ENCODE measurements at places on chromosomes 12 and 14.

- peak; percentile 64 for DNase-seq
Measured at GRCh38 chr14:34714320-34715126, at the start of gene CFL2. TSS of gene CFL2 (minus strand) at chr14:34714593. CDS start at chr14:34714540, 53 bp downstream.

DNA sequence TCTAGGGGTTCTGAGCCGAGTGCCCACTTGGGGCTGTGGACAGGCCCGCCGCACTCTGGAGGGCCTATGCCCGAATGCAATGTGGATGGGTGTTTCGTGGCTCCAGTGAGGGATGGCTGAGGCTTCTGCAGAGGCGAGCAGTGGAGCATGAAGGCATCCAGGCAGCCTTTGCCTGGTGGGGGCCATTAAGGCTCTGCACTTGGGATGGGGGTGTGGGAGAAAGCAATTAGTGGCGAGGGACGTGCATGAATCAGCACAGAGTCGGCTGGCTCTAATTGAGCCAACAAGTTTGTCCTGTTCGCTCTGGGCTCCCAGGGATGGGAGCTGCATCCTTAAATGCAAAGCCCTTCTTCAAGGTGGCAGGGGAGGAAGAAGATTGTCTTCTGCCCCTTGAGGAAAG lies 346.9 kb upstream of the FKBP4 start:
- no peak for DNase-seq

- peak; percentile 45 for DNase-seq
Measured at GRCh38 chr12:109264095-109264942, 44.8 kb downstream of the FOXN4 start.

GRCh38 chr14:25516838-25517237 lies 466.9 kb upstream of the STXBP6 start:
- no peak for DNase-seq

DNA sequence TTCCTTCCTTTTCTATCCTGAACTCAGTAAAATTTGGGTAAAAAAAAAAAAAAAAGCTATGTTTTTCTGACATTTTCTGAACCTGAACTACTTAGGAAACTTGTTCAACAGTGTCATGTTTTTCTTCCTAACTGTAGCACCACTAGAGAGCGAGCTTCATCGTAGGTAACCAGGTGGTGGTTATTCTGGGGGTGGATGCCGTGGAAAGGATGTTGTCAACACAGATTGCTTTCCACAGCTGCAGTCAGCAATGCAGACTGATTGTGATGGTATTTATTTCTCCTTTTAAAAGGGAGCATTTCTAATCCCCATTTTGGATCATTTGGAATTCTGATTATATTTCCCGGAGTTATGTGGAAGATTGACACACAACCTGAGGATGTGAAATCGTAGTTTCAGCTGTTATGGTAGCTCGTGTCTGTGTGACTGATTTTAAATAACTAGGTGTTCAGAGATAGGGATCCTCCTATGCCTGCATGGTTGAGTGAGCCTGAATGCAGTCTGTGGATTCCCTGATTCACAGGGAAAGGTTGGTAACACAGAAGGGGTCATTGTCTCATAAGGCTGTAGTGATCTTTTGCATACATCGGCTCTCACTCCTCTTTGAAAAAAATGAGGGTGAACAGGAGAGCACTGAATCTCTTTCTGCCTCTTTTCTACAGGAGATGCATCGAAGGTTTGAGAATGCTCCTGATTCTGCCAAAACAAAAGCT lies 113.2 kb downstream of the ERC1 start:
- no peak for DNase-seq

- no peak for DNase-seq
Measured at GRCh38 chr14:35818346-35819115, 7.6 kb upstream of the BRMS1L start.

DNA sequence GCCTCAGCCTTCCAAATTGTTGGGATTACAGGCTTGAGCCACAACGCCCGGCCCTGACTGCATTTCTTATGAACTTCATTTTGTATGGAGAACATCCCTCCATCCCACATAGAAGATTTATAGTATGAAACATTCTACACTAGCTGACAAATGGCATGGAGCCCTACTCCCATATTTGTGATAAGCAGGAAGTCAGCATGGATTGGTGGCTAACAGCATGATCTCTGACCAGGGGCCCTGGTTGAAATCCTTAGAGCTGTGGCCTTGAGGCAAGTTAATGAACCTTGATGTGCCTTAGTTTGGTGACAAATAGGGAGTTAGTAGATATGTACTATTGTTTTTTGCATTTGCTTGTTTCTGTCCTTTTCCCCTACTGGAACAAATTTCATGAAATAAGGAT lies 12.3 kb downstream of the IFI27L1 start:
- no peak for DNase-seq

DNA sequence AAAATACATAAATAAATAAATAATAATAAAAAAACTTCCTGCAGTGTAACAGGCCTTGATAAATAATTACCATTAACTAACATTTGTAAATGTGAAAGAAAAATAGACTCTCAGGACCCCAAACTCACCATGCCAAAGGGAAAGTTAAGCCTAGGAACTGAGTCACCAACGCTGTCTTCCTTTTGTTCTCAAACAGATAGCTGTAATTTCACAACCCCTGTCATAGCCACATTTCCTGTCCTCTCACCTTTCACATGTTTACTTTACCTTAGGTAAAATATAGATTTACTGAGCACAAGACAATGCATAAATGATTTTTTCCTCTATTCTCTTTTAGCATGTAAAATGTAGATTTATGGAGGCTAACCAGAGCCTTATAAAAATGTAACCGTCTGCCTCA lies 35.9 kb upstream of the CHST11 start:
- no peak for DNase-seq

DNA sequence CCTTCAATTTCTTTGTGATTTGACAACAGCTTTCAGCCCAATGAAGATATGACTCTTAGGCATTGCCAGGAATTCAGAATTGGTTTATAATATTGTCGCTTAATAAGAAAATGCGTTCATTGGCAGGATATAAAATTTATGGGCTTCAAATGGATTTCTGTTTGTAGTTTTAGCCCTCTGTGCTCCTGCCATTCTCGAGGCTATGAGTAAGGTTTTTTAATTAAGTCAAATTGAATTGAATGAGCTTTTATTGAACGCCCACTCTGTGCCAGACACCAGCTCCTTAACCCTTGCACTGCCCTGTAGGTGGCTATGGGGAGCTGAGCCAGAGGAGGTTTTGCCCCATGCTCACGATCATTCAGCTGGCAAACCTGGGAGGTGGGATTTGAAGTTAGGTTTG lies 115.1 kb downstream of the SLC25A47 start:
- no peak for DNase-seq

- peak; percentile 5 for DNase-seq
Measured at GRCh38 chr14:22159957-22160356, 429.1 kb downstream of the DAD1 start.

GRCh38 chr12:18576104-18576626 lies 161.6 kb downstream of the PLCZ1 start:
- DNase-seq, result no peak
